ENCODE measurements at places on chromosomes 13 and 19.

DNA sequence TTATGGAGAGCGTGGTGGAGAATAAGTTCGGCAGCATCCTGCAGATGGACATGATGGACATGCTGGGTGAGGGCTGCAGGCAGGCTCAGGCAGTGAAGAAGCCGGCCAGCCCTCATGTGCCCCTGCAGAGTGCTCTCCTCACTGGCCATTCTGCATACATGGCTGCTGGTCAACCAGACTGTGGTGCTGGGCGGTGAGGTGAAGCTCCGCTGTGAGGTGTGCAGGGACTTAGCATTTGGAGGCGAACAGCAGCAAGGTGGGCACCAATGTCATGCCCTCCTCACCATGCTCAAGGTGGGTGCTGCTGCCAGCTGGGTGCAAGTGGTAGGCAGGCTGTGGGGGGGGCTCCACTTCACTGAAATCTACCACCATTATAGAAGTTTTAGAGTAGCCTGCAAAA lies 5.7 kb upstream of the ZNF492 start:
- peak; percentile 41 for DNase-seq

GRCh38 chr19:55753401-55753800 lies 5.5 kb upstream of the RFPL4A start:
- DNase-seq, result no peak

DNA sequence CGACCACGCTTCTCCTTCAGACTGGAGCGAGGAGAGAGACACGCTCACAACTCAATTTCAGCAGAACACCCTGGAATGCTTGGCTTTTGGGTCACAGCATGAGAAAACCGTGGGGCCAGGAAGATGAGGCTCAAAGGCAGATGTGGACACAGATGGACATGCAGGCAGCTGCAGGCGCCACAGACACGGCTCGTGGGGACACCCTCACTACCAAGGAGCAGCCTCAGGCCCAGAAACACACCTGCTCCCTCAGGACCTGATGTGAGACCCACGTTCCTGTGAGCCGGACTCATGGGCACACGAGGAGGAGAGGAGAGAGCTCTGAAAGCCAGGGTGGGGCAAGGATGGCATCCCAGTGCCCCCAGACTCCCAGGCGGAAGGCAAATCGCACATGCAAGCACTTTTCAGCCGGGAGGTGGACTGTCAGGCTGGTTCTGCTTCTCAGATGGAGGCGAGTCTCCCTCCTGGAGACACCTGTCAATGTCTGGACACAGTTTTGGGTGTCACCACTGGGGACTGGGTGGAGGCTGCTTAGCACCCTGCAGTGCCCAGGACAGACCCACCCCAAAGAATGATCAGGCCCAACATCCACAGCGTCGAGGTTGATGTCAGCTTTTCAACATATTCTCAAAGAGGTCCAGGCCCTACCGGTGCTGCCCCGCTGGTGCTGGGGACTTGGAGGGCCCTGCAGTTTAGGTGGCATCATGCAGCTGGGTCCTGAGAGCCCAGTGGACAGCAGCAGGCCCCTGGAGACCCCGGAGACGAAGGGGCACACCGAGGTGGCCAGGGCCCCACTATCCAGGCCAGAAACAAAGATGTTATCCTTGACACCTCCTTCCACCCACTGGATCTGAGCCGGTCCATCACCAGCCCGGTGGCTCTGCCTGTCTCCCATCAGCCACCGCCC lies 2.3 kb downstream of the ABHD17A start:
- DNase-seq, result no peak

- DNase-seq, result no peak
Measured at GRCh38 chr19:10565028-10565566, 713 bp downstream of the KRI1 start.

DNA sequence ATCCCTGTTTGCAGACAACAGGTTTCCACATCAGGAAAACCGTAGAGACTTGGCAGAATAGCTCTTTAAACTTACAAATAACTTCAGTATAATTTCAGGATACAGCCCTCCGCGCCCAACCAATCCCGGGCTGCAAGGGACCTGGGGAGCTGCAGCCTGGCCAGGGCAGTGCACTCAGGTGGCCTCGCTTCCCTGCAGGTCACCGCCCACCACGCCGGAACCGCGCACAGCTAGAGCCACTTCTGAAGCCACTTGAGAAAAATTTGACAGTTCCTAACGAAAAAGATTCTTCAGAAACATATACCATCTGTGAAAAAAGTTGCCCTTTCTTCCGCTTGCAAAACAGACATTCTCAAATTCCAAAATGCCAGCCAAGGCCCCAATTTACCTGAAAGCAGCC lies 11.1 kb downstream of the ZNF91 start:
- DNase-seq, result no peak

DNA sequence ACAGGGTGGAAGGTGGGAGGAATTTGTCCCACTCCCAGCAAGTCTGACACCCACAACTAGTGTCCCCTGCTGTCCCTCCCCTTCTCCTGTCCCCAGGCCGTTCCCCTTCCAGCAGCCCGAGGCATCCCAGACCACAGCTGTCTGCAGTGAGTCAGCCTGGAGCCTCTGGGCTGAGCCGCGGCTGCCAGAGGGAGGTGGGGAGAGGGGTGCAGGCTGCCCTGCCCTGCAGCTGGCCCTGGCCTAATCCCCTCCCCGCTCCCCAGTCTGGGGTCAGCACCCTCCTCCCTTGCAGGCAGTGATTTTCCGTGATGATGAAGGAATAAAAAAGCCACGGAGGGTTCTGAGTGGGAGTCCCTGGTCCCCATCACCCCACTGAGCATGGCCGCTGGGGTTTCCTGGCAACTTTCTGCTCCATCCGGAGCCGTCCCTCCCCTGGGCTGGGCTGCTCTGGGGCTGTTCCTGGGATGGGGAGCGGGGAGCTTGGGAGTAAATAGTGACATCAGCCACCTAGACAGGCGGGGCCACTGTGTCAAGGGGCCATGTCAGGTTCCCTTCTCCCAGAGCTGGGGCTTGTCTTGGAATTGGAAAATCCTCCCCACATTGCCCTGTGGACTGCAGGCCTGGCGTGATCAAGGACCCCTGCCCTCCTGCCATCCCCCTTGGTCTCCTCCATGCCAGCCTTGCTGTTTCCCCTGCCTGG lies 16.8 kb downstream of the SPC24 start:
- peak; percentile 77 for DNase-seq

DNA sequence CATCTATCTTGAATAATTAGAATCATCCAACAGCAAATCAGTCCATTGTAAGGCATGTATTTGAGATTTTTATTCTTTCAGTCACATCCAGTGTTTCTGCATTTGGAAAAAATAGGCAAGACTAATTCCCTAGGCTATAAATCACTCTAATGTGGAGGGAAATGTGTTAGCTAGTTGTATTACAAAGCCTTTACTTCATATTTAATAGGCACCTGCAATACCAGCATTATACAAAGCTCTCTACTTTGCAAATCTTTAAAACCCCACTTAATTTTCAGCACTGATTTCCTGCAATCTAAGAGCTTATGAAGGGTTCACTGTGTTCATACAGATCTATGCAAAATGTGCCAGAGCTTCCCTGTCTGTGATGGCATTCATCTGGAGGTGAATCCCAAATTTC lies 12.3 kb downstream of the PCDH9 start:
- no peak for DNase-seq

Data from spleen (tissue), 13 donors.